ENCODE measurements at places on chromosomes 12 and 14.

DNA sequence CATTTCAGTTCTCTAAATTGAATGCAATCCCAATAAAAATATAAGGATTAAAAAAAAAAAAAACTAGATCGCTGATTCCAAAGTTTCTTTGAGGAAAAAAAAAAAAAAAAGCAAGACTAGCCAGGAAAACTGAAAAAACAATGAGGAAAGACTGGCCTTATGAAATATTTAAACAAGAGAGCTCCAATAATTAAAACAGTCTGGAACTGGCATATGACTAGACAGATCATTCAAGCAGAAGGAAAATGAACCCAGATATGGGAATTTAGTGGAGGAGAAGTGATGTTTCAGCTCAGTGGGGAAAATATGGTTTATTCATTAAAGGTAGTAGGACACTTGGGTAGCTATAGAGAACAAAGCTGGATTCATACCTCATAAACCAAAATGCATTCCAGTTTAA is 42.0 kb upstream of the TBC1D15 start:
- no peak for DNase-seq

- no peak for DNase-seq
These were observed 149.4 kb downstream of the RPAP3 start for GRCh38 chr12:47556261-47557030.

DNA sequence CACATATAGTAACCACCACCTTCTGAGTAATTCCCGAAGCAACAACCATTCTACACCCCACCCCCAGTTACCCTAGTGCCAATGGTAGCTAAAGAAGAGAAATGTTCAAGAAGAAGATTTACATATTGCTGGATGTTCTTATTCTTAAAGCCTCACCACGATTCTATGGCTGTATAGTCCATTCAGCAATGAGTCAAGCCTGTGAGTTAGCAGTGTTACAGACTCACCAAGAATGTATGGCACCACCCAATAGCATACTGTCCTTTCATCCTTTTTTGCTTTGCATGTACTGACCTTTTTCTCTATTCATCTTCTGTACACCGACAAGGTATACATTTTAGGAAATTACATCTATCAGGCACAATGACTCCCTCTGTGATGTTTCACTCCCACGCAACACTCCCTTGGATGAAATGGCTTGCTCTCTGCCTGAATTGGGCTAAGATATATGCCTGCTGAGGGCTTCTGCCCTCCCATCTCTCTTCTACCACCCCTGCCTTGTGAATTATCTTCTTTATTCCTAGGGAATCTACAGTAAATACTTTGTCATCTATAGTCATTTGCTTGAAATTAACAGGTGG is 945.8 kb downstream of the DIO2 start:
- no peak for DNase-seq

GRCh38 chr14:55900749-55901148 is 217.5 kb upstream of the PELI2 start:
- no peak for DNase-seq

GRCh38 chr12:40718878-40719372 is 26.7 kb downstream of the CNTN1 start:
- DNase-seq = no peak

- DNase-seq = no peak
These were observed 4.7 kb downstream of the MDM2 start for GRCh38 chr12:68812553-68813241.

DNA sequence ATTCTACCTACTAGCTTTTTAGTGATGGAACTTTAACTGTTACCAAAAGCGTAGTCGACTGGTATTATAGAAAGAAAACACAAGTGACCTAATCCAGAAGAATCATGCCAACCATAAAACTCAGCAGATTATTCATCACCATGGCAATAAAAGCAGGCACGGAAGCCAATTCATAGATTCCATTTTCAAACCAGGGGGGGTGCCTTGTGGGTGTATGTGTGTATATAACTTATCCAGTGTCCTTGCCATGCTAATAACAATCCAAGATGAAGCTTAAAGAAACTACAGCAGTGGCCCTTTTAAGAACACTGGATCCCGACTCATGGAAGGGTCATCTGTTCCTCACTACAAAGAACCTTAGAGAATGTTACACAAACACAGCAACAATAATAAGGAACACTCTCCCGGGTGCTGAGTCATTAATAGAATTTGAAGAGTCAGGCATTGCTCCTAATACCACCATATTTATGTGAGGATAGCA is 61.0 kb downstream of the EPS8 start:
- no peak for DNase-seq

- no peak for DNase-seq
These were observed 17.9 kb downstream of the PROX2 start for GRCh38 chr14:74858022-74858421.

GRCh38 chr14:69772082-69773017 is 5.4 kb downstream of the SRSF5 start:
- DNase-seq = no peak

- no peak for DNase-seq
These were observed at the start of gene LRRC74A for GRCh38 chr14:76826122-76826521. Gene LRRC74A, plus strand, starts transcription at chr14:76826408. Its CDS starts 290 bp downstream, at chr14:76826698.

DNA sequence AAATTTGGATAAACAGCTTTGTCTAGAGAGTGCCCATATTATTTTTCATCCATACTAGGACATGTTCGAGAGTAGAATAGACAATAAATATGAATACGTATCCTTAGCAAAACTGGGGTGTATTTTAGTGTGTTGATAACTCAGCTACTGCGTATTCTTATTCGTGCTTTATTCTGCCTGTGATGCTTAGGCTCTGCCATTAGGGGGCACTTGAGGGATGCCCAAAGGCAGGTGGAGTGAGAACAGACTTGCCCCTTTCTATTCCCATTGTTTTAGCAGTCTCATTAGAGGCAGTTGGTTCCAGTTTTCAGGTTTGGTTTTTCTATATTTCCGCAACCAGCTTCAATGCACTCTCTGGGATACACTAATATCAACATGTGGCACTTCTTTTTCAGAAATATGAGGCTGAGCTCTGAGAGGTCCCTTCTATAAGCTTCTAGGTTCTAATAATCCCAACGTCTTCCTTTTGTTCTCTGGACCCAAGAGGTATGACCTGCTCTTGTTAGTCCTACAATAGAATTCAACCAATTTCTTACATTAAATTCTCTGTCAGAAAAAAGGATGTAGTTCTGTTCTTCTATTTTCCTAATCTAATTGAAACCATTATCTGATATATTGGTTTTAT is 985.7 kb upstream of the FBXO33 start:
- peak; percentile 50 for DNase-seq

GRCh38 chr12:99135376-99135775 is 490.3 kb downstream of the APAF1 start:
- no peak for DNase-seq

- DNase-seq = no peak
These were observed 6.2 kb upstream of the PTGER2 start for GRCh38 chr14:52307905-52308304.

Measured in NCI-H1092 (cell line).